Astrocyte of the spinal cord (primary cell): ENCODE measurements at places on chromosomes 5 and 9.

- no peak for DNase-seq
Observed at GRCh38 chr5:655406-655805, 37.7 kb downstream of the TPPP start.

DNA sequence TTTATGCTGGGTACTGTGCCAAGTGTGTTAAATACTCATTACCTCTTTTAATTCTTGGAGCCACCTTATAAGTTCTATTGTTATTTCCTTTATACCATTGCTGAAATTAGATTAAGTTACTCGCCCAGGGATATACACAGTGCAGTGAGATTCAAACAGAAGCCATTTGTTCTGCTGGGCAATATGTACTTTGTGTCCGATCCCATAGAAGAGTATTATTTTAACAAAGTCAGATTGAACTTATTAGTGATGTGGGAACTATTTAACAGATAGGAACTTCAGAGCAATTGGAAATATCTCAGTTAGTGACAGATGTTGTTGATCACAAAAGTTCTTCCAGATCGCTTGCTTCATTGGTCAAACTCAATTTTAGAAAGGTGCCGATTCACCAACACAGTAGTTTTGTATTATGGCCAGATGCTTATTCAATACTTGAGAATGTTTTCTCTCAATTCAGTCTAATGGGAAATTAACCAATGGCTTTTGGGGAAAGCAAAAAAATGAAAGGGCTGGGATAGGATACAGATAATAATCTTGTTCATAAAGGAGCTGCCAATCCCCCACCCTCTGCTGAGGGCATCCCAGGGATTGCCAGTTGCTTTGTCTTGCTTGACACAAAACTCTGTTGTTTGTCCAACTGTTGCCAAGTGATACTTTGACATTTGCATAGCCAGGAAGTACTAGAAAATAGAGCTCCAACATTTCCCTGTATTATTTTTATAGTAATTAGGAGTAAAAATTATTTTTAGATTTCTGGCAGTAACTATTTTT lies 94.8 kb upstream of the SEMA6A start:
- no peak for DNase-seq

DNA sequence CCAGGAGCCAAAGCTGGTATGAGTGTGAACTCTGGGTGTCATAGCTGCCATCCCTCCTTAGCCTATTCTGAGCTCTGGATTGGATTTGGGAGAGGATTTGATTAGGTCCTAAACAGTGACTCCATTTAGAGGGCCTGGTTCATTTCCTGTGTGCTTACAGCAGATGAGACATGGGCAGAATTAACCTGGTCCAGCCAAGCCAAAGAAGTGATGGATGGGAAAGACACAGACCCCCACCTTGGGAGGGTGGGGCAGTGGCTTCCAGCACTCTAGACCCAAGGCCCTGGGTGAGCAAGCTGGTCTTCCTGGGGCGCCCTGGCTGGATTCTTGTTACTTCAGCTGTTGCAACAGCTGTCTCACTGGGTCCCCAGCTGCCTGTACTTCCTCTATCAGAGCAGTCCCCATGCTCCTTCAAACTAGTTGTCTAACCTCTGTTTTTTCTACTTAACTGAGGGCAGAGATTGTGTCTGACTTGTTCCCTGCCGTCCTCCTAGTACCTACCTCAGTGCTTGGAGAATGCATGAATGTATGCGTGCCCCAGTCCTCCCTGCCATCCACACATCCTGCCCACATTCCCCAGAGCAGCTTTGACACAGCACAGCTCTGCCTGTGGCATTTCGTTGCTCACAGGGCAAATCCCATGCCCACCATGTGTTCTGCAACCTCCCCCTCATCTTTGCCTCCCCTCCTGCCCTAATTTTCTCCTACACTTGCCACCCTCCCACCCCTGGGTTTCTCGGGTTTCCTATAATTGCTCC lies 115.9 kb downstream of the RGS3 start:
- DNase-seq: peak; percentile 82

DNA sequence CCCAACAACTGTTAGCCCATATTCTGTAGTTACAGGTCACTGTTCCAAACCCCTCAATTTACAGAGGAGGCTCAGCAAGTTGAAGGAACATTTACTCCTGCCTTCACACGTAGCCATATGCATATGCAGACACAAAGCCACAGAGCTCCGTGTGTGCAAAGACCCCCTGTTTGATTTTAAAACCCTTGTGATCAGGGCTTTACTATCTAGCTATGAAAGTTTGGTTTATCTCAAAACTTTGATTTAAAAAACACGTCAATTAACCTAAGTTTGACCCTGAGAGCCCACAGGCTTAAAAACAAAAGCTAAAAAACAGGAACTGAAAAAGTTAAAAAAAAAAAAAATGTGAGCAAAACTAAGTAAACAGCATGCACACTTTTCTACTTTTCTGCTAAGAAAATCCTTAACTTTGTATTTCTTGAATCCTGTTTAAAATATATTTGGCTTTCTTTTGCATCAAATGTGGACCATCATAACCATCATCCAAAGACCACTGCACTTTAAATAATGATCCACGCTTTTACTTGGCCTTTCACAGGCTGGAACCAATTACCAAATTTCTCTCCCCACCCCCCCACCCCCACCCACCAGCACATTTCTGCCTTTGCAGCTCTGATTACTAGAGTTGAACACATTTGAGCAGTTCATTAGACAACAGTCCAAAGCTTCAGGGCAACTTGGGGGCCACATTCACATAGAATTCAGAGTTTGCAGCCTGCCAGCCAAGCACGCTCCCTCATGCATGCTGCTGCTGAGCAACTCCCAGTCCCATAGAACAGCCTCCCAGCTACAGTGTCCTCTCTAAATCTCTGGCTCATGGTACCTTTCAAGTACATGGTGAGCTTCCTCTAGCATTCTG lies 128.8 kb upstream of the MAP3K1 start:
- DNase-seq: no peak

GRCh38 chr5:173202266-173202875 lies 32.6 kb downstream of the NKX2-5 start:
- DNase-seq: no peak

DNA sequence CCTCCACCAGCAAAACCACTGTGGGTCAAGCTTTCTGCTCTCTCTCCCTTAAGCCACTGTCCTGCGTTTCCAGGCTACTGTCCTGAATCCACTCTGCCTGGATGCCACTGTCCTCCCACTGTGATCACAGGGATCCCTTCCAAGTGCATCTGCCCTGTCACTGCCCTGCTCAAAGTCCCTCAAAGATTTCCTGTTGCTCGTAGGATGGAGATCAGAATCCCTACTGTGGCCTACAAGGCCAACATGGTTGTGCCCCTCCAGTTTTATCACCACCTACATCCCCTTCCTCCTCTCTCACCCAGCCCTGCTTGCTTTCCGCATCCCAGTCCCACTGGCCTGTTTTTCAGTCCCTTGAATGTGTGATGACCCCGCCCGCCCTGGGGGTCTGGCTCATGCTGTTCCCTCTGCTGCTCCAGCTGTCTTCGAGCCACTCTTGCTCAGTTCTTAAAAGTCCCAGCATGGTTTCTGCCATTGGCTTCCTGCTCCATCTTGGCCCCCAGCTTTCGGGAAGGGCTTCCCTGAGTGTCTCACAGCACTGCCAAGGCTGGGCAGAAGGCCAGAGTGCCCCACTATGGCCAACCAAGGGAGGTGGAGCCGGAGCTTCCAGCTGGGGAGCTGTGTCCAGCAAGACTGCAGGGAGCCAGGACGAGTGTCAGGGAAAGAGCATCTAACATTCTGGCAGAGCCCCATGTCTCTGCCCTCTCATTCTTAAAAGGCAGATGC lies 12.9 kb upstream of the FRRS1L start:
- no peak for DNase-seq

DNA sequence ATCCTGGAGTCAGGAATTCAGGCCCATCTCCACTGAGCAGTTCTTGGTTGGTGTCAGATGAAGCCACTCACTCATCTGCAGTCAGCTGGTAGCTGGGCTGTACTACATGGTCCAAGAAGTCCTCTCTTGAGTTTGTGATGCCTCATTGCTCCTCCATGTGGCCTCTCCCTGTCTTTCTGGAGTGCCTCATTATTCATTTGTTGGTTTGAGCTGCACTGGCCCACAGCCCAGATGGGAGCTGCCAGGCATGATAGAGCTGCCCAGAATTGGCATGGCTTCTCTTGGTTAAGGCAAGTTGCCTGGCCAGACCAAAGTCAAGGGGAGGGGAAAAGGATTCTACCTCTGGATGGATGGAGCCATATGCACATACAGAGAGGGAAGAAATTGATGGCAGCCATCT lies 8.0 kb downstream of the PTCD2 start:
- peak; percentile 65 for DNase-seq

DNA sequence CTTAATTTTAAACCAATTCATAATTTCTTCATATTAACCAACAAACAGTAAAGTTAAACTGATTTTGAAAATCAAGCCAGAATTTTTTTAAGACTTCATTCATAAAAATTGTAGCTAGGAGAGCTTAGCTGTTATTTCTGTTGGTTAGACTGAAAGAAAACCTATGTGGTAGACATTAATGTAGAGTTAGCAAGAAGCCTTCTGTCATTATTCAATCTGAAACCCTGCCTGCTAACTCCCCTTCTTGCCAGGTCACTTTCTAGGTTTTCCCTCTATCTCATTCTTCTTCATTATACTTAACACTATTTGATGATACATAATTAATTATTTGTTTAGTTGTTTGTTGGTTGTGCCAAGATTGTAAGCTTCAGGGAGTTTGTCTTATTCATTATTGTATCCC lies 304.3 kb upstream of the MEF2C start:
- DNase-seq: no peak

- no peak for DNase-seq
Observed at GRCh38 chr5:180736536-180736935, 3.3 kb downstream of the OR2Y1 start.

- no peak for DNase-seq
Observed at GRCh38 chr5:52603778-52604554, 183.8 kb upstream of the ITGA1 start.

GRCh38 chr9:75873712-75874111 lies 16.8 kb upstream of the PCSK5 start:
- no peak for DNase-seq

- peak; percentile 33 for DNase-seq
Observed at GRCh38 chr9:108150736-108151586, 661.4 kb upstream of the KLF4 start.

- DNase-seq: no peak
Observed at GRCh38 chr5:36919650-36920049, 43.1 kb downstream of the NIPBL start.

- DNase-seq: no peak
Observed at GRCh38 chr5:73797132-73797510, 171.1 kb downstream of the ARHGEF28 start.

- no peak for DNase-seq
Observed at GRCh38 chr5:173691931-173692330, 75.5 kb upstream of the BOD1 start.

DNA sequence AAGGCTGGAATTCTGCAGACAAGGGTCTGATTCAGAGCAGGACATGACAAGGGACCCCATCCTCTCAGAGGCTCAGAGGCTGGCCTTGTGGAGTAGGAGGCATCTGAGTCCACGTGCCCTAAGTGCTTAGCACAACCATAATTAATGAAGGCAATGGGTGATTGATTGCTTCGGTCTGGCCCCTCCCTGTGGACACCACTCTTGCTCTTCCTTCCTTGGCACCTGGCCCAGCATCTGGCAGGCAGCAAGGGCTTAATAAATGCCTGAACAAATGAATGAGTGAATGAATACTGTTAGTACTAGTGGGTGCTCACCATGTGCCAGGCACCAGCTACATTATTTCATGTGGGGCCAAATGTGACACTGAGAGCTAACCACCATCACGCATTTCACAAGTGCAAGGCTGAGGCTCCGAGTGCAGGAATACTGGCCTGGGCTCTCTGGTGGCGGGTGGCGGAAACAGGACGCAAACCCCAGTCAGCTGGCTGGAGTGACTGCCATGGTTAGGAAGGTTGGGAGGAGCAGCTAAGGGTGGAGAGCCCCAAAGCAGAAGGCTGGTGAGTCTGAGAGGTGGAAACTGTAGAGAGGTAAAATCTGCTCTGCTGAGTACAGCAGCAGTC lies 53.6 kb downstream of the ASS1 start:
- DNase-seq: no peak

GRCh38 chr9:25742256-25742655 lies 64.0 kb upstream of the TUSC1 start:
- no peak for DNase-seq

- no peak for DNase-seq
Observed at GRCh38 chr5:90606539-90606938, 47.9 kb downstream of the ADGRV1 start.

- no peak for DNase-seq
Observed at GRCh38 chr9:130340011-130340410, 74.5 kb downstream of the HMCN2 start.

DNA sequence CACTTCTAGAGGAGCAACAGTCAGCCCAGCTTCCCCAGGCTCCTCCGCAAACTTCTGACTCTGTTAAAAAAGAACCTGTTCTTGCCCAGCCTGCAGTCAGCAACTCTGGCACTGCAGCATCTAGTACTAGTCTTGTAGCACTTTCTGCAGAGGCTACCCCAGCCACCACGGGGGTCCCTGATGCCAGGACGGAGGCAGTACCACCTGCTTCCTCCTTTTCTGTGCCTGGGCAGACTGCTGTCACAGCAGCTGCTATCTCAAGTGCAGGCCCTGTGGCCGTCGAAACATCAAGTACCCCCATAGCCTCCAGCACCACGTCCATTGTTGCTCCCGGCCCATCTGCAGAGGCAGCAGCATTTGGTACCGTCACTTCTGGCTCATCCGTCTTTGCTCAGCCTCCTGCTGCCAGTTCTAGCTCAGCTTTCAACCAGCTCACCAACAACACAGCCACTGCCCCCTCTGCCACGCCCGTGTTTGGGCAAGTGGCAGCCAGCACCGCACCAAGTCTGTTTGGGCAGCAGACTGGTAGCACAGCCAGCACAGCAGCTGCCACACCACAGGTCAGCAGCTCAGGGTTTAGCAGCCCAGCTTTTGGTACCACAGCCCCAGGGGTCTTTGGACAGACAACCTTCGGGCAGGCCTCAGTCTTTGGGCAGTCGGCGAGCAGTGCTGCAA lies 72.8 kb downstream of the NUP214 start:
- no peak for DNase-seq

DNA sequence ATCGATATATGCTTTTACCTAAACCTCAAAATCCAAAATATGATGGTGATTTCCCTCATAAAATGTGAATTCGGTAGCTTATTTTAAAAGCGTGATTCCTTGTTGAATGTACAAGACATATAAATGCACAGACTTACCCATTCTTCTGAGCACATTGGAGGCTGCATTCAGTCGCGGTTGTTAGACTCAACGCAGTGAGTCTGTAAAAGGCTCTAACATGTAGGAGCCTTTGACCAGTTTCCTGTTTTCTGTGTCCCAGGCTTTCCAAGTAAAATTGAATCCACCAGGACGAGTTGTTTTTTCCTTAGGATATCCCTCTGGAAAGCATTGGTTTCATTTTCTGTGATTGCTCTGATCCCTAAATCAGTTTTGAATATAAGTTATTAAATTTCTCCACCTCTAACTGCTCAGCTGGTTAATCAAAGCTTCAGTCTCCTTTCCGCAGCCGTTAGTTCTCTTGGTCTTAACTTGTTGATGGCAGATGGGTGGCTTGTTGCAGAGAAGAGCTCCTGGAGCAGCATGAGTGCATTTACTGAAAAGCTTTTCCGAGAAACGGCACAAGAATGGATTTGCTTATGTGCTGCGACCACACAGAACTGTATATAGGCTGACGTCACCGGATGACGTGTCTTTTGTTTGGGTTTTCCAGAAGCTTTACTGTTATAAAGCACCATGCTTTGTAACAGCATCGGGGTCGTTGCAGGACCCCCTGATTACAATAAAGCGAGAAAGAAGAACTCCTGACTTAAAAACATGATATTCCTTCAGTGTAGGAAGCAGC lies at the start of gene LRRTM2:
TSS of gene LRRTM2 (minus strand) at position 565 of the 781 bp plus-strand sequence. CDS start at position 141, 424 bp downstream.
- peak; percentile 92 for DNase-seq
